H1 (cell line): ENCODE measurements at places on chromosomes 1 and 21.

DNA sequence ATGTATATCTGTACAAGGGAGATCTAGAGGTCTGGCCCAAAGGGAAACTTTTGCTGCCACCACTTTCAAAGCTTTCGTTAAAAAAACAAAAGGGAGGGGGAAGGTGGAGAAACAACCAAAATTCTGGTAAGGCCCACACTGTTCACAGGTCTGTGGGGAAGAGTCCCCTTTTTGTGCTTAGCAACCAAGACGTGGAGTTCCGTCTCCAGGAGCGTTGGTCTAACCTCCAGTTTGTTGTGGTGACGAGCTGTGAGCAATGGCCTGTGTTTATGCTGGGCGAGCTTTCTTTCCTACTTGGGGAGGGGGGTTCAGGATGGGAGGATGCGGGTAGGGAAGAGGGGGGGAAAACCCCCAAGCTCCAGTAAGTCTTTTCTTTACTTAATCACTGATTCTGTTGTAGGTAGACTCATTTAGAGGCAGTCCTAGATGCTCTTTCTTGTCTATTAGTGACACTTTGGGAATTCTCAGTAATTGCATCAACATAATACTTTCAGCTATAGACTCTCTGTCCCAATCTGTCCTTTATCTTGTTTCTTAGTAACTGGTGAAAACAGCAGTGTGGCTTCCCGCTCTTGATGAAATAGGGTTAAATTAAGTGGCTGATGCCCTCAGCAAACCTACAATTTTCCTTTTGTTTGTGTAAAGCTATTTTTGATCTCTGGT is 1.5 kb downstream of the HIPK1 start:
- no peaks in the 10 kb centered on the region for H3K27me3 ChIP-seq
- peak overlapping the region; percentile 99 for H3K4me3 ChIP-seq
- H3K27ac ChIP-seq: no peak overlapping the region
- no peaks in the 10 kb centered on the region; the same call in 1 of the 2 replicates for H3K4me1 ChIP-seq
- H3K36me3 ChIP-seq: no peaks in the 10 kb centered on the region

DNA sequence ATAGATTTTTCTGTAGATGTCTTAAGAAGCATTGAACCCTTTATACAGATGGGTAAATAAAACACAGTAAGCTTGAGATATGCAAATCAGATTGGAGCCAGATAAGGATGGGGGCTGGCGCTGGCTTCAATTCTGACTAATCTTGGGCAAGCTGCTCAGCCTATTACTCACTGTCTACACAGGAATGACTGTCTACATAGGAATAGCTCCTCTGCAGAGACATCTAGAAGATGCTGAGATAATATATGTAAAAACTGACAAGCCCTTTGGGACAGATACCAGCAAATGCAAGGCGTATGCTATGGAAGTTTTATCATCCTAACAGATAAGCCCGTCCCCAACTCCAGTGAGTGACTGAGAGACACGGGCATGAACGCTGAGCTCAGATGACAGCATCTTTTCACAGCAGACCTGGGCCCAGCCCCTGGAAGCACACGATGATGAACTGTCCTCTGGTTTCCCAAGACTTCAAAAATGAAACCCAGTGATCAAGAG is 1.7 kb downstream of the CLDN14 start:
- H3K27ac ChIP-seq: no peak overlapping the region
- H3K4me3 ChIP-seq: no peak overlapping the region
- no peaks in the 10 kb centered on the region for H3K36me3 ChIP-seq
- no peaks in the 10 kb centered on the region for H3K4me1 ChIP-seq
- DNase-seq: no peak
- H3K27me3 ChIP-seq: no peaks in the 10 kb centered on the region

DNA sequence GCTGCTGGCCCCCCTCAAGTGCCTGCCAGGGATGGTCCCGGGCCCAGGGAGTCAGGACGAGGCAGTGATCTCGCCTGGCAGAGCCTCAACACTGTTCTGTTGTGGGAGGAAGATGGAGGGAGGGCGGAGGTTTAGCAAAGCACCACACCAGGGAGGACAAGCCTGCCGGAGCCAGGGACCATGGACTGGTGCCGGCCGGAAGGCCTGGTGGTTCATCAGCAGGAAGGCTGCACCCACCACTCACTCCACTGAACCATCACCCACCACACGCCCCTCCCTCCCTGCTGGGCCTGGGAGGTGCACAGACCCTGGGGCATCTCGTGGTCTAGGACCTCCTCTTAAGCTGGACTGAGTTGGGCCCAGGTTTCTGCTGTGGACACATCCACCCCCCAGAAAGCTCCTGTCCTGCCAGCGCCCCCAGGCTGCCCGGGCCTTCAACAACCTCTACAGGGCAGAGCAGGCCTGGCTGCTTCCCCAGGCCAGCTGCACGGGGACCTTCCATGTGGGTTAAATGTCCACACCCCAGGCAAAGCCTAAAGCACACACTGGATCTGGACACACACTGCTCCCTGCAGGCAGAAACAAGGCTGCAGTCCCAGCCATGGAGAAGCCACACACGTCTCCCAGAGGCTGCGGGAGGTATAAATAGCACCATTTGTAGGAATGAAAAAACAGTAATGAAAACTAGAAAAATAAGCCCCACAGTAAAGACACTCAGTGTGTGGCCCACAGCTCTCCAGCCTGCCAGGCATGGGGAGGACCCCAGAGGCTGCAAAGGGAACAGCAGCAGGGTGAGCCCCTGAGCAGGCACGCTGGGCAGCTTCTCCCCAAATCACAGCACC is 10.4 kb upstream of the TMEM240 start:
- no peaks in the 10 kb centered on the region for H3K27me3 ChIP-seq
- no peak overlapping the region for H3K27ac ChIP-seq
- no peaks in the 10 kb centered on the region for H3K4me1 ChIP-seq
- no peak for DNase-seq
- no peaks in the 10 kb centered on the region for H3K36me3 ChIP-seq
- H3K4me3 ChIP-seq: no peak overlapping the region

GRCh38 chr1:145843031-145843430 is 2.4 kb upstream of the NUDT17 start:
- DNase-seq: no peak
- H3K4me3 ChIP-seq: no peak overlapping the region
- peaks cover 17% of the 10 kb centered on the region for H3K36me3 ChIP-seq
- H3K4me1 ChIP-seq: no peaks in the 10 kb centered on the region

DNA sequence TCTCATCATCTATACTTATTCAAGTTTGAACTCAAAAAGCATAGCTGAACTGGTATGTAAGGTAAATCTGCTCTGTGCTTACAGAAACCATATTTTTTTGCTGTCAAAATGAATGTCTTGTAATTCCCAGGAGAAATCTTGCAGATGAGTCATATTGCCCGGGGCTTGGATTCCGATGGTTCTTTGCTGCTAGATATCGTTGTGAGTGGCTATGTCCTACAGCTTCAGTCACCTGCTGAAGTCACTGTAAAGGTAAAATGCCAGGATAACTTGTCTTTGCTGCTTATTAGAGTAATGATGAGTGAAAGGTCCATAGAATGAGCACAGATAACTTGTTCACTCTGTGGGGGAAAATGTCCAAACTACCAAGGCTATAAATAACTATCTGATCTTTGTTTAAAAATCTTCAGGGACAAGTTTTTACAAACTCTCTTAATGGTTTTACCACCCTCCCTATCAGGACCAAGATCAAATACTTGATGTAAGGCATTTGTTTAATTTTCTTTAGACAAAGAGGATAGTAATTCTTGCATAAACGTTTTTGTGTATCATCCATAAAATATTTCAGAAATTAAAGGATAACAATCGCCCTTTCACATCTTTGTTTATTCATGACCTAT is 222.3 kb downstream of the TPR start:
- H3K4me1 ChIP-seq: no peaks in the 10 kb centered on the region
- no peak overlapping the region for H3K4me3 ChIP-seq
- DNase-seq: no peak
- H3K27me3 ChIP-seq: no peaks in the 10 kb centered on the region
- no peak overlapping the region for H3K27ac ChIP-seq

GRCh38 chr1:110453829-110454228 is 2.9 kb downstream of the PROK1 start:
- no peaks in the 10 kb centered on the region for H3K36me3 ChIP-seq
- peaks cover 5% of the 10 kb centered on the region for H3K4me1 ChIP-seq
- no peak overlapping the region for H3K4me3 ChIP-seq
- no peaks in the 10 kb centered on the region for H3K27me3 ChIP-seq

- no peaks in the 10 kb centered on the region for H3K4me1 ChIP-seq
- no peak for DNase-seq
- H3K4me3 ChIP-seq: no peak overlapping the region
- no peaks in the 10 kb centered on the region for H3K27me3 ChIP-seq
Observed at GRCh38 chr1:223230161-223230881, 87.3 kb upstream of the TLR5 start.

- H3K27ac ChIP-seq: no peak overlapping the region
- no peaks in the 10 kb centered on the region for H3K27me3 ChIP-seq
Observed at GRCh38 chr21:45499201-45499750, 43.0 kb downstream of the SLC19A1 start.

DNA sequence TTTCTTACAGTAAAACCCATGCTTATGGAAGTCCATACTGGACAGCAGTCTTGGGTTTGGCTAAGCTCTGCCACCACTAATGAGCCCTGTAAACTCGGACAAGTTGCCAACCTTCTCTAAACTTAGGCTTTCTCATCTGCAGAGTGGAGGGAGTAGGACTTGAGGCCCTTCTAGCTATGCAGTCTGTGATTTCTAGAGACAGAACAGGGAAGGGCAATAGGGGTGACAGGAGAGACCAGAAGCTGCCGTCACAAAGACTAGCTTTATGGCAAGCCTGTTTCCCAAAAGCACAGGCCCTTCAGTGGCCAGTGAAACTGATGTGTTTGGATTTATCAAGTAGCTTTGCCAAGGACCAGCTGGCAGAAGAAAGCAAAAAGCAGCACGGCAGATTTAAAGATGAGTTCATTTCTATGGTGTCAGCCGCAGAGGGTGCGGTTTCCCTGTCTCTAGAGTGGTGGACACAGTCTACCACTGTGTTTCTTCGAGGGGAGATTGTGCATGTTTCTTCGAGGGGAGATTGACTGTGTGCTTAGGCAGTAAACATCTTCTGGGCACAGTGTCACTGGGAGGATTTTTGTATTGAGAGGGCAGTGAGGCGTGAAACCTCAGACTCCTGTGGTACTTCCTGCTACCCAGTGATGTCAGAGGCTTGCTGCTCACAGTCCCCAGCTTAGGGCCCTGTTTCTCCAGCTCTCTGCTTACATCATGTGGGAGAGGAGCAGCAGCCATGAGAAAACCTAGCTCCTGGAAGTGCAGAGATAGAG is 119.0 kb downstream of the ROR1 start:
- no peak overlapping the region for H3K27ac ChIP-seq
- no peaks in the 10 kb centered on the region for H3K27me3 ChIP-seq
- peaks cover 21% of the 10 kb centered on the region for H3K4me1 ChIP-seq
- H3K4me3 ChIP-seq: no peak overlapping the region
- H3K36me3 ChIP-seq: no peaks in the 10 kb centered on the region; the same call in 1 of the 2 replicates

DNA sequence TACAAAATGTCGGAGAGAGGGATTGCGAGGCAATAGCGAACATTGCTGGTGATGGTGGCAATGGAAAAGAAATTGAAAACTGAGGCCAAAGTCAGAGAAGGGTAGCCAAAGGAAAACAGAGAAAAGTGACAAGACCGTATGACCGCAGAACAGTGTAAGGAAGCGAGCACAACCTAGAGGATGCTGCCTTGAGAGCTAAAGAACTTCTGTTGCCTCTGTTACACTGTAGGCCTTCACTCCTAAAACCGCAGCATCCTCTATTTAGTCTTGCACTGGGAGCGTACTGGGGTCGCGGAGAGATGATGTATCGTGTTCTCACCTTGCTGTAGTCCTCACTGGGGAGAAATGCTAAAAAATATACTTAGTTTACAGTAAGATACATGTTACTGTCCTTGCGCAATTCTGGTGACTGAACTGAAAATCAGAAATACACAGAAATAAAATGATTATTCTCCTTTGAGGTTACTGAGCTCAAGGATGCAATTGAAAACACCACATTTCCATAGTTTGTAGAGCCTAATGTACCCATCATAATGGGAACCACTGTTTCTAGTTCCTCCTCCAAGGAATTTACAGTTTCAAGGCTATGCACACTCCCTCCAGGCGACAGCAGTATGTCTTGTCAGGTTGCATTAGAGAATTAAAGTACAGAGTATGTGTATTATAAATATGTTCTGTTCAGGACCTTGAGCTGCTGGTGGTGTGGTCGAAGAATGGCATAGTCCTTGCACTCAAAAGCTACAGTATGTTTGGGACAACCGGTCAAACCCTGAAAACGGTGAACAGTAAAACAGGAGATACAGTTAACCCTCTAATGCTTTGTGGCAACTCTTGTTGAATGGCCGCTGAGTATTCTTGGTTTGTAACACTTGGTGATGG is 1.3 kb downstream of the NEK7 start:
- H3K4me3 ChIP-seq: peak overlapping the region; percentile 80
- peaks cover 8% of the 10 kb centered on the region; the same call in 1 of the 2 replicates for H3K4me1 ChIP-seq
- DNase-seq: no peak
- no peaks in the 10 kb centered on the region for H3K27me3 ChIP-seq

- H3K36me3 ChIP-seq: peaks cover 60% of the 10 kb centered on the region
- DNase-seq: no peak
- H3K4me1 ChIP-seq: no peaks in the 10 kb centered on the region
Observed at GRCh38 chr1:224132901-224133300, 19.0 kb downstream of the FBXO28 start.

- peaks cover 1% of the 10 kb centered on the region for H3K27me3 ChIP-seq
- no peaks in the 10 kb centered on the region for H3K4me1 ChIP-seq
- H3K27ac ChIP-seq: no peak overlapping the region
- no peak overlapping the region for H3K4me3 ChIP-seq
- no peak for DNase-seq
Observed at GRCh38 chr1:153032073-153032472, 1.1 kb downstream of the SPRR1B start.

DNA sequence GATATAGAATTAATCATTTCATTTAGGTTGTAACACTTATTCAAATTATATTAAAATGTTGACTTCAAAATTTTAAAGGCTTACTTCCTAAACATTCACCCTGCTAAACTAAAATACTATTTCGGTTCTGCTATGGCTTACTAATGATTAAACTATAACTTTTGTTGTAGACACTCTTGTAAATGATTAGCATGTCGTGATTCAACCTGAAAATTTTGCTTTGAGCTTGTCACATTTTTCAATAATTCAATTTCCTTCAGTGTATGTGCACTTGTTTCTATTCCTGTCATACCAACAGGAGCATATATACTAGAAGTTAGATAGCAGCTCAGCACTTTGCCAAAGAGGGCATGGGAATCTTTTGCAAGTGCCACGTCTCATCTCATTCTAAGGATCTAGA is 1018.8 kb downstream of the AMY1C start:
- no peaks in the 10 kb centered on the region for H3K4me1 ChIP-seq
- H3K27ac ChIP-seq: no peak overlapping the region
- H3K36me3 ChIP-seq: no peaks in the 10 kb centered on the region
- H3K4me3 ChIP-seq: no peak overlapping the region
- no peak for DNase-seq

- peaks cover 6% of the 10 kb centered on the region for H3K4me1 ChIP-seq
- no peak overlapping the region for H3K4me3 ChIP-seq
- peaks cover 5% of the 10 kb centered on the region for H3K36me3 ChIP-seq
- H3K27ac ChIP-seq: no peak overlapping the region
Observed at GRCh38 chr1:25971811-25972180, 26.1 kb downstream of the PAFAH2 start.

- no peak overlapping the region for H3K4me3 ChIP-seq
- no peak for DNase-seq
- no peak overlapping the region for H3K27ac ChIP-seq
- H3K27me3 ChIP-seq: no peaks in the 10 kb centered on the region
- H3K4me1 ChIP-seq: peaks cover 4% of the 10 kb centered on the region
Observed at GRCh38 chr21:42983103-42983502, 8.7 kb downstream of the PKNOX1 start.
